Karpas-422 (cell line): ENCODE measurements at places on chromosomes 6 and 20. TPM values are rescaled to one million over a fixed set of nuclear protein-coding genes. Genes with fewer than 3 reads are reported as not detected.

GRCh38 chr6:108526739-108527174 is 34.0 kb upstream of the FOXO3 start:
- peaks cover 6% of the 10 kb centered on the region for H3K4me1 ChIP-seq
- peak; percentile 69 for DNase-seq
- no peak overlapping the region for H3K4me3 ChIP-seq
- H3K36me3 ChIP-seq, result no peaks in the 10 kb centered on the region
- H3K27me3 ChIP-seq, result no peaks in the 10 kb centered on the region
- no peak overlapping the region for H3K27ac ChIP-seq

DNA sequence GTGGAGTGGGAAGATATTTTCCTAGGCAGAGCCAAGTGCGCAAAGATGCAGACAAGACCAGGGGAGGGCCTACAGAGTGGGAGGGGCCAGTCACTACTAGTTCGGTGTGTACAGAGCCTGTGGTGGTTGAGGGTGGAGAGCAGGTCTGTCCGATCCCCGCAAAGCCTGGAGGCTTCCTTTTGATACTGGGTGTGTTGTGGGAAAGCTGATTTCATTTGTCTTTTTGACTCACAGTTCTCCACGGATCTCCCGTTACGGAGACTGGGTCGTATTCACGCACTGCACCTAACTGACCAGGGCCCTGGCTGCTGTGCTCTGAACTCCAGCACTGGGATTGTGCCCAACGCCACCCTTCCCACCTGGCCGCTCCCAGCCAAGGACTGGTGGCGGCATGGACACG is 1.4 kb upstream of the TIAM2 start:
- DNase-seq, result no peak
- H3K36me3 ChIP-seq, result no peaks in the 10 kb centered on the region
- H3K4me1 ChIP-seq, result no peaks in the 10 kb centered on the region
- H3K27ac ChIP-seq, result no peak overlapping the region
- H3K27me3 ChIP-seq, result no peaks in the 10 kb centered on the region
- no peak overlapping the region for H3K4me3 ChIP-seq

- H3K4me1 ChIP-seq, result peaks cover 62% of the 10 kb centered on the region
- H3K27ac ChIP-seq, result peak overlapping the region; percentile 33
- no peak overlapping the region for H3K4me3 ChIP-seq
- peaks cover 30% of the 10 kb centered on the region; the same call in 1 of the 2 replicates for H3K36me3 ChIP-seq
- H3K27me3 ChIP-seq, result no peaks in the 10 kb centered on the region
Measured at GRCh38 chr20:58667975-58668374, 16.9 kb downstream of the STX16 start.

DNA sequence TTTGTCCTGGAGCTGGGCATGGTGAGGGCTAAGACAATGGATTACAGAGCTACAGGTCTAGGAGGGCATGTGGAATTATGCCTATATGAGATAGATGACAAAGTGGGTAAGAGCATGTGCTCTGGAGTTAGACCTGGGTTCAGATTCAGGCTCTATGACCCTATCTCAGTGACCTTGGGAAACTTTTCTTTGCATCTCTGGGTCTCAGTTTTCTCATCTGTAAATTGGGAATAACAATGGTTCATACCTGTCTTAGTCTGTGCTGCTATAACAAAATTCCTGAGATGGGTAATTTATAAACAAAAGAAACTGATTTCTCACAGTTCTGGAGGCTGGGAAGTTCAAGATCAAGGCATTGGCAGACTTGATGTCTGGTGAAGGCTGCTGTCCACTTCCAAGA is 30.3 kb downstream of the PPARD start:
- H3K27me3 ChIP-seq, result no peaks in the 10 kb centered on the region
- H3K4me1 ChIP-seq, result peaks cover 23% of the 10 kb centered on the region
- no peaks in the 10 kb centered on the region for H3K36me3 ChIP-seq

GRCh38 chr6:109580519-109580918 is 97.5 kb upstream of the ZBTB24 start:
- no peak overlapping the region for H3K4me3 ChIP-seq
- no peak for DNase-seq
- no peak overlapping the region for H3K27ac ChIP-seq
- no peaks in the 10 kb centered on the region for H3K4me1 ChIP-seq
- no peaks in the 10 kb centered on the region for H3K36me3 ChIP-seq

- no peak for DNase-seq
- no peaks in the 10 kb centered on the region for H3K36me3 ChIP-seq
- H3K4me3 ChIP-seq, result no peak overlapping the region
- no peaks in the 10 kb centered on the region for H3K27me3 ChIP-seq
- H3K4me1 ChIP-seq, result no peaks in the 10 kb centered on the region
Measured at GRCh38 chr6:119961450-119961849, 611.9 kb upstream of the MAN1A1 start.

- no peaks in the 10 kb centered on the region for H3K36me3 ChIP-seq
- H3K27ac ChIP-seq, result no peak overlapping the region
- no peaks in the 10 kb centered on the region for H3K27me3 ChIP-seq
- no peak overlapping the region for H3K4me3 ChIP-seq
- no peak for DNase-seq
Measured at GRCh38 chr6:24568683-24569082, 73.9 kb downstream of the ALDH5A1 start.

Gene BEND6
- not detected in 2 replicates for total RNA-seq

Gene OR2H1
- total RNA-seq, result not detected in 2 replicates

Gene CLDN20
- not detected in 2 replicates for total RNA-seq

Gene GINM1
- 14.1 and 21.7 TPM in 2 replicates for total RNA-seq
